Naive thymus-derived CD4-positive, alpha-beta T cell (primary cell): ENCODE measurements at places on chromosomes 5 and 9.
A peak's percentile ranks its signal among the peaks of the same experiment; 100 is the strongest.

GRCh38 chr9:135552698-135553171 lies 6.8 kb downstream of the OBP2A start:
- no peaks in the 10 kb centered on the region for H3K36me3 ChIP-seq
- no peak overlapping the region for H3K27ac ChIP-seq
- H3K4me3 ChIP-seq: no peak overlapping the region
- no peaks in the 10 kb centered on the region for H3K27me3 ChIP-seq

- peaks cover 4% of the 10 kb centered on the region for H3K4me1 ChIP-seq
- no peak overlapping the region for H3K27ac ChIP-seq
- H3K27me3 ChIP-seq: no peaks in the 10 kb centered on the region
- H3K36me3 ChIP-seq: no peaks in the 10 kb centered on the region
These were observed 61.0 kb downstream of the SPEF2 start for GRCh38 chr5:35678661-35679060.

DNA sequence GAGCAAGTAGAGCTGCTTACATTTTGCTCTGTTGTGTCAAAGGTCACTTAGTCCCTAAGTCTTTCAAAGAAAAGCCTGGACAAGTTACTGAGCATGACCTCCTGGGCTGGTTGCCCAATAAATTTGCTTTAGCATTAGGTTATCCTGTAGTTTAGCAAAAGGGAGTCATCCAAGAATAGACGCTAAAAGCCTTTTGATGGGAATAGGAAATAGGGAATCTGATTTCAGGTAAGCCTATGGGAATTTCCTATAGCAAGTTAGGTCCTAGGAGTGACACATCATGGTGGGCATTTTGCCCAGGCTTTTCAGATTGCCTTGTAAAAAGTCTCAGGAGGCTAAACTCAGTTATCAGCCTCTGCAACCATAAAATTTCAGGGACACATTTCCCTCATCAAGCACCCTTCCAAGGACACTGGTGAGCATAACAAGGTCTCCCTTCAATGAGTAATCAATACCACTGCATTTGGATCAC lies 67.6 kb upstream of the RANBP3L start:
- H3K4me1 ChIP-seq: no peaks in the 10 kb centered on the region
- H3K4me3 ChIP-seq: no peak overlapping the region
- H3K36me3 ChIP-seq: no peaks in the 10 kb centered on the region
- DNase-seq: no peak
- H3K27ac ChIP-seq: no peak overlapping the region
- no peaks in the 10 kb centered on the region for H3K27me3 ChIP-seq

GRCh38 chr5:69485471-69485870 lies 7.1 kb upstream of the OCLN start:
- no peaks in the 10 kb centered on the region for H3K4me1 ChIP-seq
- no peak overlapping the region for H3K4me3 ChIP-seq
- H3K36me3 ChIP-seq: no peaks in the 10 kb centered on the region
- DNase-seq: no peak
- H3K27me3 ChIP-seq: no peaks in the 10 kb centered on the region

- H3K27me3 ChIP-seq: no peaks in the 10 kb centered on the region
- H3K27ac ChIP-seq: no peak overlapping the region
- H3K36me3 ChIP-seq: no peaks in the 10 kb centered on the region
- peaks cover 13% of the 10 kb centered on the region for H3K4me1 ChIP-seq
These were observed 305.2 kb downstream of the EFNA5 start for GRCh38 chr5:107365320-107366109.

DNA sequence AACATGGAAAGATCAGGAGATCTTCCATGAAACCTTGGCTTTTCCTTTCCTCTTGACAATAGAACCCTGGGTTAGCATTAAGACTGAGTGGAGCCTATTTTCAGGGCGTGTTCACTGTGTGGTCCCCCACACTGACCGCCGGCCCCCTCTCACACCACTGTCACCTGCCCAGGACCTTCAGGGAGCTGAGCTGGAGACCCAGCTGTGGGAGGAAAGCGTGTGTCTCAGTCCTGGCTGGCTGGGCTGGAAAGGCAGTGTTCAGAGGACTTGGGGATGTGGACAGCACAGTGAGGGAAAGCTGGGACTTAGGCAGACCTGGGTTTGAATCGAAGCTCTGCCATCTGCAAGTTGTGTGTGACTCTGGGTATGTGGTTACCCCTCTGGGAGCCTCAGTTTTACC lies 268.1 kb downstream of the NSG2 start:
- H3K36me3 ChIP-seq: no peaks in the 10 kb centered on the region
- no peak overlapping the region for H3K4me3 ChIP-seq

GRCh38 chr5:65721050-65721719 lies 724 bp downstream of the SGTB start:
- peak overlapping the region; percentile 75 for H3K4me3 ChIP-seq
- H3K27me3 ChIP-seq: no peaks in the 10 kb centered on the region
- H3K36me3 ChIP-seq: peaks cover 7% of the 10 kb centered on the region
- peak; percentile 26 for DNase-seq
- peaks cover 29% of the 10 kb centered on the region for H3K4me1 ChIP-seq
- H3K27ac ChIP-seq: peak overlapping the region; percentile 97

GRCh38 chr5:175548626-175549311 lies 70.4 kb downstream of the SFXN1 start:
- peaks cover 3% of the 10 kb centered on the region for H3K4me1 ChIP-seq
- no peaks in the 10 kb centered on the region for H3K36me3 ChIP-seq
- H3K4me3 ChIP-seq: no peak overlapping the region

- H3K27me3 ChIP-seq: no peaks in the 10 kb centered on the region
- no peaks in the 10 kb centered on the region for H3K36me3 ChIP-seq
- no peaks in the 10 kb centered on the region for H3K4me1 ChIP-seq
- H3K27ac ChIP-seq: no peak overlapping the region
These were observed 407.9 kb upstream of the CYLC2 start for GRCh38 chr9:102587281-102587680.

- H3K27me3 ChIP-seq: no peaks in the 10 kb centered on the region
- no peak for DNase-seq
- H3K36me3 ChIP-seq: no peaks in the 10 kb centered on the region
- H3K4me3 ChIP-seq: no peak overlapping the region
These were observed 62.6 kb upstream of the C6 start for GRCh38 chr5:41275813-41276512.

GRCh38 chr9:15069106-15069505 lies 158.9 kb upstream of the FREM1 start:
- H3K27me3 ChIP-seq: no peaks in the 10 kb centered on the region
- no peak for DNase-seq
- H3K36me3 ChIP-seq: no peaks in the 10 kb centered on the region
- no peak overlapping the region for H3K4me3 ChIP-seq
- no peaks in the 10 kb centered on the region for H3K4me1 ChIP-seq

- H3K36me3 ChIP-seq: no peaks in the 10 kb centered on the region
- no peaks in the 10 kb centered on the region for H3K27me3 ChIP-seq
- no peaks in the 10 kb centered on the region for H3K4me1 ChIP-seq
- DNase-seq: no peak
These were observed 42.0 kb downstream of the VLDLR start for GRCh38 chr9:2663461-2664173.

GRCh38 chr9:14031060-14031414 lies 282.9 kb downstream of the NFIB start:
- no peaks in the 10 kb centered on the region for H3K4me1 ChIP-seq
- H3K27me3 ChIP-seq: no peaks in the 10 kb centered on the region
- no peaks in the 10 kb centered on the region for H3K36me3 ChIP-seq
- H3K4me3 ChIP-seq: no peak overlapping the region
- no peak for DNase-seq
- no peak overlapping the region for H3K27ac ChIP-seq

DNA sequence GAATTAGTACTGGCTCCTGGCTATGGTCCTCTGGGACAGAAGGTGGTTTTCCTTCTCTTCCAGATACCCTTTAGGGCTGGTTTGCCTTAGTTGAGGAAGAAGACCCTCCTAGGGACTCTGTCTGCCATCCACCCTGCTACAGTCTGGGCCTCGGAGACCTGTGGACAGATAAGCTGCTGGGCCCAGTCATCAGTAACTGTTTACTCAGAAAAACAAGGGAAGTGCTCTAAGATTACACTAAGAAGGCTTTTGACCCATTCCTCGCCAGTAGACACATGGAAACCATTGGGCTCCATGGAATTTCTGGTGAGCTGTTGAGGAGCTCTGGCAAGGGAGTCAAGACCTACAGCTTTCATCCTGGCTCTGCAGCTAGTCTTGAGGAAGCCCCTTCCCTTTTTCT lies 31.2 kb downstream of the LARP1 start:
- no peak overlapping the region for H3K27ac ChIP-seq
- H3K36me3 ChIP-seq: peaks cover 3% of the 10 kb centered on the region
- DNase-seq: no peak
- no peaks in the 10 kb centered on the region for H3K27me3 ChIP-seq
- peaks cover 62% of the 10 kb centered on the region for H3K4me1 ChIP-seq
- no peak overlapping the region for H3K4me3 ChIP-seq

GRCh38 chr5:151647320-151647861 lies 39.3 kb downstream of the SPARC start:
- no peak overlapping the region for H3K27ac ChIP-seq
- no peak for DNase-seq
- no peak overlapping the region for H3K4me3 ChIP-seq
- H3K36me3 ChIP-seq: no peaks in the 10 kb centered on the region

- no peaks in the 10 kb centered on the region for H3K4me1 ChIP-seq
- no peak for DNase-seq
- no peak overlapping the region for H3K4me3 ChIP-seq
- no peaks in the 10 kb centered on the region for H3K27me3 ChIP-seq
- H3K36me3 ChIP-seq: no peaks in the 10 kb centered on the region
These were observed 7.3 kb downstream of the PLAC8L1 start for GRCh38 chr5:146098047-146098446.

DNA sequence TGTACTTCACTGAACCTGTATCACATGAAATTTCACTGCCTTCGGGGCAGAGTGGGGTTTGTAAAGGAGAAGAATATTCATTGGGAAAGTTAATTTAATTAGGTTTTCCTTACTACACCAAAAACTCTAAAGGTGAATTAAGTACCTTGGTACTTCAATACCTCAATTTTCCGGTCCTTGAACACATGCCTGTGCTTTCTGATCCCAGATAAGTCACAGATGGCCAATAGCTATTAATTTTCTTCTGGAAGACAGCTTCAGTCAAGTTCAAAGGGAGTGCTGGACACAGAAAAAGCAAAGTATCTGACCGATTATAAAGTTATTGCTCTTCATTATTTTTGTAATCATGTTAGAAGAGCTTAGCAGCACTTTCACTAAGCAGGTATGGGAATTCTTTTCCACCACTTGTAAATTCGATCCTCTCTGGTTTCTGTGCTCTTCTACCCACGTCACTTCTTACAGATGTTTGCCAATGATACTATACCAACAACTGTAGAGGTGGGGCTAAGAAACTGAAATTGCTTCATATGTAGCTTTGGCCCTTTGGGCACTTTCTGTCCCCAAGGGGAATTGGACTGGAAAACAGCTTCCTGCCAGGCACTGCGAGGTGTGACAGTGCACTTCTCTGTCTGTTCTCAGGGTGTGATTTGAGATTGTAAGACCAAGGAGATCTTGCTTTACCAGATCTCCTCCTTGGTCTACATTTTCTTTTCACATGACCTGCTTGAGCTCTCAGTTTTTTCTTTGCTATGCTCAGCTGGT lies 164.0 kb downstream of the CCDC192 start:
- no peak overlapping the region for H3K27ac ChIP-seq
- no peak overlapping the region for H3K4me3 ChIP-seq
- H3K4me1 ChIP-seq: no peaks in the 10 kb centered on the region
- H3K27me3 ChIP-seq: no peaks in the 10 kb centered on the region

- no peaks in the 10 kb centered on the region for H3K4me1 ChIP-seq
- H3K27me3 ChIP-seq: no peaks in the 10 kb centered on the region
- no peak for DNase-seq
- no peak overlapping the region for H3K27ac ChIP-seq
- H3K4me3 ChIP-seq: no peak overlapping the region
- H3K36me3 ChIP-seq: no peaks in the 10 kb centered on the region
These were observed 17.6 kb upstream of the NANS start for GRCh38 chr9:98038958-98039357.
